ENCODE measurements at places on chromosomes 4 and X. TPM values are rescaled to one million over a fixed set of nuclear protein-coding genes. Genes with fewer than 3 reads are reported as not detected.
A peak's percentile ranks its signal among the peaks of the same experiment; 100 is the strongest.

GRCh38 chrX:106903856-106904528 lies 851 bp upstream of the RIPPLY1 start:
- no peak for DNase-seq
- H3K27me3 ChIP-seq: no peaks in the 10 kb centered on the region
- peaks cover 30% of the 10 kb centered on the region for H3K4me1 ChIP-seq

GRCh38 chr4:11525085-11525484 lies 96.4 kb upstream of the HS3ST1 start:
- H3K27ac ChIP-seq: no peak overlapping the region
- H3K4me3 ChIP-seq: no peak overlapping the region
- DNase-seq: no peak
- no peaks in the 10 kb centered on the region for H3K4me1 ChIP-seq
- H3K27me3 ChIP-seq: no peaks in the 10 kb centered on the region
- H3K36me3 ChIP-seq: no peaks in the 10 kb centered on the region

MGAT4D gene
- total RNA-seq: not detected

GRCh38 chr4:48738856-48739255 lies 41.2 kb downstream of the FRYL start:
- H3K27me3 ChIP-seq: no peaks in the 10 kb centered on the region
- no peak overlapping the region for H3K27ac ChIP-seq
- H3K4me1 ChIP-seq: peaks cover 4% of the 10 kb centered on the region
- DNase-seq: no peak
- no peaks in the 10 kb centered on the region for H3K36me3 ChIP-seq
- H3K4me3 ChIP-seq: no peak overlapping the region

- H3K36me3 ChIP-seq: peaks cover 5% of the 10 kb centered on the region
- H3K4me1 ChIP-seq: peaks cover 40% of the 10 kb centered on the region
- no peak overlapping the region for H3K4me3 ChIP-seq
- DNase-seq: no peak
- no peak overlapping the region for H3K27ac ChIP-seq
Measured at GRCh38 chr4:41528512-41529205, 9.3 kb upstream of the LIMCH1 start.

DNA sequence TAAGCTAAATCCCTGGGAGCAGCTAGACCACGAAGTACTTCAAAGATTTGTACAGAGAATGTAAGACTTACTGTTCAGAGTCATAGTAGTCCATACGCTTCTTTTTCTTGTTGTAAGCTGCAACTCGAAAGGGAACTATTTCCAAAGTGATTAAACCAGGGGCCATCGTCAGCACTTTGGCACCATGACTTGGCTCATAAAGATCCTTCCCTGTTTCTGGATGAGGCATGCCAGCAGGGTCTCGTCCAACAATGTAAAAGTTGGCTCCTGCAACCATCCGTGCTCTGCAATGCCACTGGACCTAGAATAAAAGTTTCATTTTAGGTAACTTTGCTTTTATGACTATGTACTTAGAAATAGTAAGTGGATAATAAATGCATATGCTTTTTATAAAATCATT lies 88.5 kb downstream of the PAPSS1 start:
- H3K36me3 ChIP-seq: no peaks in the 10 kb centered on the region
- DNase-seq: no peak
- H3K27ac ChIP-seq: no peak overlapping the region
- H3K4me3 ChIP-seq: no peak overlapping the region

RRH gene
- not detected for total RNA-seq

ATP5ME gene
- 470 TPM for total RNA-seq

PTPN13 gene
- total RNA-seq: 0.89 TPM

CD38 gene
- 5.3 TPM for total RNA-seq

- H3K27me3 ChIP-seq: no peaks in the 10 kb centered on the region
- no peak for DNase-seq
- H3K4me3 ChIP-seq: no peak overlapping the region
- H3K27ac ChIP-seq: no peak overlapping the region
- no peaks in the 10 kb centered on the region for H3K36me3 ChIP-seq
- no peaks in the 10 kb centered on the region for H3K4me1 ChIP-seq
Measured at GRCh38 chr4:24894243-24894642, 18.6 kb downstream of the CCDC149 start.

DNA sequence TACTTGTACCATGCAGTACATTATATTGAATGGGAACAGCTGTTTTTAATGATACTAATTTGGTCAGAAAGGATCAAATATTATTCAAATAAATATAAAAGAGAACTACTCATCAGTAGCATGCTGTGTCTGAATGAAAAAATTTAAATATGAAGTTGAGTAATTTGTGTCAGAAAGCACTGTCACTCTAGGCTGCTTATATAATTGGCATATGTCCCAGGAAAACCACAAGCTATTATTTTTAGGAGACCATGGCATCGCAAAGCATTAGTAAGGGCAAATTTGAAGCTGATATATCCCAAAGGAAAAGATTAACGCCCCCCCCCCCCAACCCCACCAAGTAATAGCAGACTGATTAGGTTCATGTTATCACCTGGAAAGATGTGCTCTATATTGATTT lies 388.5 kb upstream of the SPANXN4 start:
- no peaks in the 10 kb centered on the region for H3K27me3 ChIP-seq
- H3K4me1 ChIP-seq: no peaks in the 10 kb centered on the region
- no peak for DNase-seq
- no peaks in the 10 kb centered on the region for H3K36me3 ChIP-seq
- H3K27ac ChIP-seq: no peak overlapping the region

DNA sequence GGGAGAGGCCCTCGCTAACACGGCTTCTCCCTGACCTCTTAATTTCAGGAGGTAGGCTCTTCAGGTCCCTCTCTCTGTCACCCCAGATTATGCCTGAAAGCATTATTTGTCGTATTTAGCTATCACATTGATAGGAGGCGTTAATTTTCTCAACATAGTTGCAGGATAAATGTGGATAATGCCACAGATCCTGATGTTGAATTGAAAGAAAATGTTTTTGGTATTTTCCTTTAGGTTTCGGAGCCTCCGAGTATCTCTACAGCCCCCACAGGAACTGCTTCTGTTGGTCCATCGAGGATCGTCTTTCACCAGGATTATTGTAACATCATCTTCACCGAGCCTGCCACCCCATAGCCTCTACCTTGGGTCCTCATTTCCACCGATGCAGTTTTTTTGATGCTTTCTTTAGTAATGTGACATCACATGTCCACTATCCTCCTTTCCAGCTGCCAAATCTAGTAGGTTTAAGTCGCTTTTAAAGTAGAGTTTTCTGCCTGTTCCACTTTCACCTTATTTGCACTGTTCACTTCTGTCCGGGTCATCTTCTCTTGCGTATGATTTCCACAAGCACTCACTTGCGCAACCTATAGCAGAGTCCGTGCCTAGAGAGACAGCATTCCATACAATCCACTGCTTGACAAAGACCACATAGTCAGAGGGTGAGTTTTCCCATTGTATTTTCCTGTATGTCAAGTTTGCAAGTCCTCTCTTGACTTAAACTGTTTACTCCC lies 665 bp downstream of the TIGD2 start:
- peak overlapping the region; percentile 83 for H3K27ac ChIP-seq
- H3K4me1 ChIP-seq: peaks cover 15% of the 10 kb centered on the region
- H3K27me3 ChIP-seq: no peaks in the 10 kb centered on the region
- H3K36me3 ChIP-seq: no peaks in the 10 kb centered on the region
- DNase-seq: no peak

- no peaks in the 10 kb centered on the region for H3K27me3 ChIP-seq
- H3K4me1 ChIP-seq: peaks cover 29% of the 10 kb centered on the region
- DNase-seq: peak; percentile 52
- H3K4me3 ChIP-seq: no peak overlapping the region
- H3K36me3 ChIP-seq: no peaks in the 10 kb centered on the region
- no peak overlapping the region for H3K27ac ChIP-seq
Measured at GRCh38 chr4:41448934-41449333, 89.0 kb upstream of the LIMCH1 start.

- H3K27ac ChIP-seq: no peak overlapping the region
- no peaks in the 10 kb centered on the region for H3K36me3 ChIP-seq
- H3K4me1 ChIP-seq: no peaks in the 10 kb centered on the region
- DNase-seq: no peak
- no peaks in the 10 kb centered on the region for H3K27me3 ChIP-seq
Measured at GRCh38 chr4:137768881-137769280, 236.6 kb upstream of the PCDH18 start.

- no peaks in the 10 kb centered on the region for H3K27me3 ChIP-seq
- no peak for DNase-seq
- H3K27ac ChIP-seq: no peak overlapping the region
- H3K4me1 ChIP-seq: no peaks in the 10 kb centered on the region
Measured at GRCh38 chrX:131262738-131263679, 26.1 kb downstream of the IGSF1 start.

GRCh38 chrX:11629593-11630211 lies 36.0 kb downstream of the ARHGAP6 start:
- H3K36me3 ChIP-seq: no peaks in the 10 kb centered on the region
- H3K27me3 ChIP-seq: no peaks in the 10 kb centered on the region
- H3K4me1 ChIP-seq: peaks cover 6% of the 10 kb centered on the region

ARAP2 gene
- 1.6 TPM for total RNA-seq

DNA sequence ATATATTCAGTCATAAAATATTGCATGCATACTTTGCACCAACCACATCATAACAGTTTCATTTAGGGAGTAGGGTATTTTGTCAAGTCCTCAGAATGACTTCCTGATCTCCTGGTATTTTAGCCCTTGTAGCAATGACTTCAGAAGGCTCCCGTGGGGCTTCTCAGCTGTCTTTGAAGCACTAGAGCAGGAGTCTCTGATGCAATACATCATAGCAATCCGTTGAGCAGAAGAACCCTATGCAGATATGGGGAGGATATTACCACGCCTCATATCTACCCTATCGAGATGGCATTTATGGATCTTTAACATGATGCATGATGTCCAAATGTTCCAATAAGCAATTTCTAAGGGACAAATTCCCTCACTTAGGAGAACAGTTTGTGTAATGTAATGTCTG lies 373.7 kb upstream of the FTHL17 start:
- no peak overlapping the region for H3K27ac ChIP-seq
- H3K36me3 ChIP-seq: no peaks in the 10 kb centered on the region
- DNase-seq: no peak
- no peak overlapping the region for H3K4me3 ChIP-seq

DNA sequence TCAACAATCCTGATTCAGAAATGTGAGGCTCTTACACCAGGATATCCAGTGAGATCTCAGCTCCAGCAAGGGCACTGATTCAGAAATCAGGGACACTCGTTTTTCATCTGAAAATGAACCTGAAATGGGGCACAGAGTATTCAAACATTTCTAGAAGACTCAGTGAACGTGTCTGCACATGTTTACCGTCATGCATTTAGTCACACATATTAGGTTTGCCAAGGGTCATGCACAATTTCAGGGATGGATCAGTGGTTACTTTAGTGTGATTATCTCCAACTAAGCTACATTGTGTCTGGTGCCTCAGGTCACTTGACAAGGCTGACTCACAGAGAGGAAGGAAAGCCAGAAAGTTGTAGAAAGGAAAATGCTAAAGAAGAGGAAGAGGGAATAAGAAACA lies 33.6 kb upstream of the SPANXN2 start:
- H3K27ac ChIP-seq: no peak overlapping the region
- no peaks in the 10 kb centered on the region for H3K36me3 ChIP-seq
- H3K4me3 ChIP-seq: no peak overlapping the region
- no peaks in the 10 kb centered on the region for H3K27me3 ChIP-seq
- DNase-seq: no peak
- no peaks in the 10 kb centered on the region for H3K4me1 ChIP-seq

DNA sequence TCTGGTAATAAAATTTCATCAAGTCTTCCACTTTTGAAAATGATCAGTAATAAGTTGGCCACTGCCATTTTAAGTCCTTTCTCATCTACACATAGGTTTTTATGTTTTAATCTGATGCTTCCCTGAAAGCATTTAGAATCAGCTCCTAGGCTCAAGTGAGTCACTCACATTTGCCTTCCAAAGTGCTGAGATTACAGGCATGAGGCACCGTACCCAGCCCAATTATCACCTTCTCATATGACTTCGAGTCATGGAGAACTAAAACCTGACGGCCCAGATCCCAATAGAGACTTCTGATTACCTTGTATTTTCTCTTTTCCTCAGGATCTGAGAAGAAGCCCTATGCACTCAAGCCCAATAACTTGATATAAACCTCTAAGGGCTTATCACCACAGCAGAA lies 140.8 kb downstream of the OPHN1 start:
- no peak for DNase-seq
- H3K27ac ChIP-seq: no peak overlapping the region
- H3K27me3 ChIP-seq: no peaks in the 10 kb centered on the region

TXK gene
- 0.52 TPM for total RNA-seq

DNA sequence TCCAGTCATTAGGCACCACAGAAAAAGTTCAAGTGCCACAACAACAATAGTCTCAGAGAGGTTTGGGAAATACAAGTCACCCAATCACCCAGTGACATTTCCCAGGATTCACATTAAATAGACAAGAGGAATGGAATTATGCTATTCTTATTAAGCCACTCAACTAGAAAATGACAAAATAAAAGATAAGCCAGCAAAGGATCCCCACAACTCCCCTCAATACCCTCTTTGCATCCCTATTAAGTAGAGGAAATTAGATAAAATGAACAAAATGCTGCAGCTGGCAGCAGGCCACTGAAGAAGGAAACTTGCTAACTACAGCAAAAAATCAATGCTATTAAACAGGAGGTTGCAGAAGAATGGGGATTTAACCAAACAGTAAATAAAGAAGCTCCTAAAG lies 35.3 kb upstream of the RPS6KA6 start:
- H3K4me1 ChIP-seq: no peaks in the 10 kb centered on the region
- H3K4me3 ChIP-seq: no peak overlapping the region
- H3K27me3 ChIP-seq: no peaks in the 10 kb centered on the region
- no peak overlapping the region for H3K27ac ChIP-seq
- DNase-seq: no peak

MND1 gene
- not detected for total RNA-seq

IDUA gene
- 5.6 TPM for total RNA-seq

TMEM156 gene
- total RNA-seq: 0.15 TPM

- no peaks in the 10 kb centered on the region for H3K27me3 ChIP-seq
- no peaks in the 10 kb centered on the region for H3K36me3 ChIP-seq
- no peak for DNase-seq
Measured at GRCh38 chrX:153029875-153030274, 26.4 kb upstream of the PNMA3 start.

Data from psoas muscle (tissue), 8 donors.